ENCODE measurements at places on chromosomes 1 and 21.

- DNase-seq = no peak
Measured at GRCh38 chr1:169528215-169529067, 42.7 kb upstream of the SLC19A2 start.

- DNase-seq = no peak
Measured at GRCh38 chr1:87436534-87436933, 107.9 kb downstream of the LMO4 start.

GRCh38 chr1:204511366-204511765, 4.8 kb upstream of the MDM4 start:
- no peak for DNase-seq

GRCh38 chr1:207807690-207808321, 56.0 kb downstream of the CD46 start:
- no peak for DNase-seq

- DNase-seq = no peak
Measured at GRCh38 chr1:166145499-166145898, 21.3 kb downstream of the FAM78B start.

DNA sequence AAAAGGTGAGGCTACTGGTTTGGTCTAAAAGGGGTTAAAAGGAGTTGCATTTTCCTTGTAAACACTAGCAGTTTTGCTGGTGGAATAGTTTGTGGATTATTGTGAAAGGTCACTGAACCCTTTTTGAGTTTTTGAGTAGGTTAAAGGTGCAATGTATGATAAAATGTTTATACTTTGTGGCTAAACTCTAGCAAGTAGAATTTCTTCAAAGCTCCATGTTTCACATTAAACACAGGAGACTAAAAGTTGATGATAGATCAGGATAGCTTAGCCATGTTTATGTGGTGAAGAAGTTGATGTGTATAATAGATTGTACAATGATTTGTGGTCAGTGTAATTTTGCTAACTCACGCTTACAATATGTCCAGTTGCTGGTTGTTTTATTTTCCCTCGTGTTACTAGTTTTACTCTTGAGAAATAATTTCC, 13.1 kb downstream of the ZNF326 start:
- no peak for DNase-seq

GRCh38 chr21:16046656-16047330, 317.0 kb downstream of the USP25 start:
- no peak for DNase-seq

- DNase-seq = peak; percentile 53
Measured at GRCh38 chr1:177945943-177946650, 23.8 kb downstream of the SEC16B start.

DNA sequence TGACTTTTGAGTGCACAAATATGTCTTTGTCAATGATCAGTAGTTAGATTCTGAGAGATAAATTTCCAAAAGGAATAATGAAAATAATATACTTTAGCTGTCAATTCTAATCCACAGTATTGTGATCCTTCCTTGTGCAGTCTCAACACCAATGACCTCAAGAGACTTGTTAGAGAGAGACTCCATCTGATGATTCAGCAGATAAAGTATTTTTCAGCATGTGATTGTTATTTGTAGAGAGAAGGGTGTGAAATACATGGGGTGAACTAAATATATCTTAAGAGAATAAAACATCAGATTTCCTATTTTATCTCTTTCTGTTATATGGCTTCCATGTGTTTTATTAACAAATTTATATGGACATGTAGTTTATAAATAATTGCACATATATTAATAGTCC, 5.9 kb upstream of the ZNF124 start:
- DNase-seq = no peak

GRCh38 chr1:170545476-170545875, 13.5 kb downstream of the GORAB start:
- no peak for DNase-seq

- DNase-seq = no peak
Measured at GRCh38 chr1:11328444-11328843, 55.4 kb downstream of the UBIAD1 start.

- no peak for DNase-seq
Measured at GRCh38 chr21:36415375-36415774, 30.2 kb downstream of the CHAF1B start.

GRCh38 chr1:47191940-47192457, 2.2 kb upstream of the PDZK1IP1 start:
- no peak for DNase-seq

DNA sequence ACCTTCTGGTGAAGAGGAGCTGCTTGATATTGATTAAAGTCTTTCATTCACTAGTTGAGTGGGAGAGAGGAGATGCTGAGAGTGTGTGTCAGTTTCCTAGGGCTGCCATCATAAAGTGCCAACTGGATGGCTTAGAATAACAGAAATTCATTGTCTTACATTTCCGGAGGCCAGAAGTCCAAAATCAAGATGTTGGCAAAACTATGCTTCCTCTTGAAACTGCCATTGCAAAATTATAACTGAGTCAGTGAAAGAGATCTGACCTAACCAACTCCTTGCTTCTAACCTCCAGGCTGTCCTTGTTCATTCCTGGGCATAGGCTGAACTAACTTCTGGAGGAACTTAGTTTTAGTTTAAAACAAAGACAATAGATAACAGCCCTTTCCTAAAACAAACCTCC, 47.1 kb downstream of the PTGS2 start:
- no peak for DNase-seq

DNA sequence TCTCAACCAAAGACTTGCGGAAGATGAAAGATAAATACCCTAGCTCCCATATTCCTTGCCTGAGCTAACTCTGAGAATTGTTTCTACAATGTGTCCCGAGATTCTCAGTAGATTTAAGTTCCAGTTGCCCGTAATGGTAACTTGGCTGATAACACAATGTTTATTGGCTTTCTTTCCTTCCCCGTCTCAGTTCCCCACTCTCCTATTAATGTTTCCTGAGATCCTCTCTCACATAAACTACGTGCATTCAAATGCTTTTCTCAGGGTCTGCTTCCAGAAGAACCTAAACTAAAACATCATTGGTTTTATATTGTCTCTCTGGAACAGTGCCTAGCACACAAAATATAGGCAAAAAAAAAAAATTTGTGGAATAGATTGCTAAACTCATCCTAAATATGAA, 794.2 kb upstream of the ADGRL2 start:
- no peak for DNase-seq

DNA sequence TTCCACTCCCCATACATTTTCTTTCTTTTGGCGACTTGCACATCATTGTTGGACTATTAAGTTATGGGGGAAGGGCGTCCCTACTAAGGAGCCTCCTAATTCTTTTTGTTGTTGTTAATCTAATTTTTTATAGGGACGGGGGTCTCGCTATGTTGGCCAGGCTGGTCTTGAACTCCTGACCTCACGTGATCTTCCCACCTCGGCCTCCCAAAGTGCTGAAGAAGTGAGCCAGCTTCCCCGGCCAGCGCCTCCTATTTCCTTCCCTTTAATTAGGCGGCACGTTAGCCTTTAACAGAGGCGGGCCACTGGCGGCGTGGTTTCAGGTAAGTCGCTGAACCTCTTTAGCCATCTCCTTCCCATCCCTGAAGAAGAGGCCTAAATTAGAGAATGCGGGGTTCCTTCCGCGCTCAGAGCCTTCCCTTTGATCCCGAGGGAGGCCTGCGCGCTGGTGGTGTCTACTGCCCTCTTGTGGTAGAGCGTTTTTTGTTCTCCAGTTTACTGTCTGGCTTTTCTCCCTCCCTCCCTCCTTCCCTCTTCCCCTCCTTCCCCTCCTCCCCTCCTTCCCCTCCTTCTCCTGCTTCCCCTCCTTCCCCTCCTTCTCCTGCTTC, 38.1 kb downstream of the TNFRSF9 start:
- no peak for DNase-seq

GRCh38 chr21:16079830-16080229, 350.0 kb downstream of the USP25 start:
- no peak for DNase-seq

DNA sequence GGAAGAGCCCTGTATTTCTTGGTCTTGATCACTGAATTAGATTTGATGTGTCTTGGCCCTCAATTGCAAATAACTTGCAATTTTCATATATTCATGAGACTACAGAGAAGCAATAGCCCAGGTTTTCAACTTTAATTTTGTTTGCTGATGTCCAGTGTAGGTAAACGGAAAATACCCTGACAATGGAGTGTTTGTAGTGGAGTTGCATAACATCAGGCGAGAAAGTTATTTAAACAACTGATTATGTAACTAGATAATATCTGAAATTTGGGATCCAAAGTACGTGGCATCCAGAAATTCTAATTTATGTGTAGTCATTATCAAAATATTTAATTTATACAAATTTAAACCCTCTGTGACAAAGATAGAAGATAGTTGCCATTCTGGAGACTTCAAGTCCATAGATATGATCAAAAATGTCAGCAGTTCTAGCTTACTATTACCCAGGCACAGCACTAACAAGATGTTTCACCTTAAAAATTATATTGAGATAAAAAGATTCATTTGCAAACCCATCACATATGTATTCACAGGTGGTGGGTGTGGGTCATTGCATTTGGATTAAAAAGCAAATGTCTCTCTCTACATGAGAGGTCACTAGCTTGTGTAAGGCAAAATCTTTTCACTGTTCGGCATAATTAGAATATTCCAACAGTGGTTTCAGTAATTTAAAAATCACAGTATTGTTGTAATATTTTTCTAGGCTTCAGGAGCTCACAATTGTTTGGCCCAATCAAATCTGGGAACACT, 150.7 kb downstream of the KCTD3 start:
- no peak for DNase-seq

DNA sequence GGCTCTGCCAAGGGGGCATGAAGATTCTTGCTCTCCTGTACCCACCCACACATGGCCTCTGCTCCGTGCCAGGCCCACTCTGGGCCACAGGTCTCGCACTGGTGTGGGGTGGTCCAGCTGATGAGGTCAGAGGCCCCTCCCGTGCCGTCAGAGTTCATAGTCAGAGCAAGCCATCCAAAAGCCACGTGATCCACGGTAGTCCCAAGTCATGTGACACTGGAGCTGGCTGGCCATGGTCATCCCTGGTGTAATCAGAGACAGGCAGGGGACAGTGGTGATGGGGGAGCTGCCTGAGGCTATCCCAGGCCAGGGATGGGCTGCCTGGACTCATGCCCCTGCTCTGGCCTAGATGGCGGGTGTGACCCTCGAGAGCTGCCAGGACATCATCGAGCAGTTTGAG, 10.5 kb downstream of the PLCH2 start:
- DNase-seq = no peak

- no peak for DNase-seq
Measured at GRCh38 chr1:17958704-17959103, 148.9 kb upstream of the IGSF21 start.

GRCh38 chr21:16912075-16912474, 600.8 kb upstream of the CXADR start:
- no peak for DNase-seq

- DNase-seq = no peak
Measured at GRCh38 chr1:47805921-47806361, 191.2 kb downstream of the TRABD2B start.

GRCh38 chr1:94245747-94246438, 8.5 kb upstream of the ARHGAP29 start:
- no peak for DNase-seq

GRCh38 chr1:39326836-39327235, 122.3 kb downstream of the MACF1 start:
- no peak for DNase-seq

- DNase-seq = no peak
Measured at GRCh38 chr1:234918961-234919761, 209.5 kb downstream of the TOMM20 start.

GRCh38 chr1:47627016-47627415, 189.2 kb downstream of the FOXD2 start:
- no peak for DNase-seq

DNA sequence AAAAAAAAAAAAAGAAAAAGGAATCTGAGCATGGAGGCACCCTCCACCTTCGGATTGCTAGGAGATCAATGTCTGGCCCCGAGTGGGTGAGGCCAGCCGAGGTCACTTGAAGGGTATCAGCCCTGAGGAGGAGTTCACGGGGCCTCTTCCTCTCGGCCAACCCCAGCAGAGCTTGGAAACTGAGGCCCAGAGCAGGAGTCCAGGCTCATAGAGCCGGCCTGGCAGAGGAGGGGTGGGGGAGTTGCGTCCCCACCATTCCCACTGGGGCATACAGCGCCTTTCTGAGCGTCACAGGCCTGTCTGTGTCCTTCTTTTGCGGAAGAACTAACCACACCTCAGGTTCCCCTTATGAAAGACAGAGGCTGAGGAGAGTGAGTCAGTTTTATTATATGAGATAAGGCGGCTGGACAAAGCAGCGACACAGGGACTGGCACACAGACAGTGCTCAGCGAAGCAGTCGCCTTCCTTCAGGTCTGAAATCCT, 17.1 kb upstream of the EPHA2 start:
- no peak for DNase-seq

- DNase-seq = no peak
Measured at GRCh38 chr21:44510508-44511218, 29.3 kb downstream of the KRTAP10-1 start.

- DNase-seq = peak; percentile 15
Measured at GRCh38 chr1:54810153-54810942, 9.2 kb upstream of the TTC22 start.

GRCh38 chr1:29455781-29456180, 219.5 kb downstream of the PTPRU start:
- no peak for DNase-seq

DNA sequence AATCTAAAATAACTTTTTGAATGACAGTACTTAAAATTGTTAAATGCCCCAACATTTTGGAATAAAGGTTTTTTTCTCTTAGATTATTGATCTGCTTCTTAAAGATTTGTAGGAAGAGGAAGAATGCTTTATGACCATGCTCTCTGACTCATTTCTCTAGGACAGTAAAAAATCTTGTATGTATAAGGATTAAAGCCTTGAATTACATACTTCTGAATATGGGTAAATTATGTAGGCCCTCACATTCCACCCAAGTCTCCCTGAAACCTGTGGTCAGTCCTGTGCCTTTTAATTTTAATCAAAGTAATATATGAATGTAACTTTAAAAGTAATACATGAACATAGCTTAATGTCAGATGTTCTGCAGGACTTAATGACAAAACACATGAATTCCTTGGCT, 50.5 kb downstream of the ABCD3 start:
- DNase-seq = no peak

DNA sequence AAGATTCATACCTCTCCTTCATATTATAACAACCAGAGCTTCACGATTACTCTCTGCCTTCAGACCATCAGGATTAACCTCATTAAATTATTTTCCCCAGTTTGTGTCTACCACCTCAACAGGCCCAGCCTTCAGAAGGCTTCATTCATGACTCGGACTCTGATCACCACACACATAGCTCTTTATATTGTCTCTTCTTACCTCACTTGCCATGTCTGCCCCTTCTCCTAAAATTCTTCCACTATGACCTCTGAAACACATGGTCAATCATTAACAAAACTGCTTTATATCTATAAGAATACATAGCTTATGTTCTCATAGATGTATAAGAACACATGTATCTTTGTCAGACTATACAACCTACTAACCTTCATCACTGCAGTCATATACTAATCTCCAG, 79.8 kb downstream of the USP1 start:
- DNase-seq = no peak

GRCh38 chr1:77994117-77994705, 10.5 kb upstream of the DNAJB4 start:
- DNase-seq = no peak

All from occipital lobe (tissue), 3 donors.